ENCODE measurements at places on chromosomes 16 and 17.

DNA sequence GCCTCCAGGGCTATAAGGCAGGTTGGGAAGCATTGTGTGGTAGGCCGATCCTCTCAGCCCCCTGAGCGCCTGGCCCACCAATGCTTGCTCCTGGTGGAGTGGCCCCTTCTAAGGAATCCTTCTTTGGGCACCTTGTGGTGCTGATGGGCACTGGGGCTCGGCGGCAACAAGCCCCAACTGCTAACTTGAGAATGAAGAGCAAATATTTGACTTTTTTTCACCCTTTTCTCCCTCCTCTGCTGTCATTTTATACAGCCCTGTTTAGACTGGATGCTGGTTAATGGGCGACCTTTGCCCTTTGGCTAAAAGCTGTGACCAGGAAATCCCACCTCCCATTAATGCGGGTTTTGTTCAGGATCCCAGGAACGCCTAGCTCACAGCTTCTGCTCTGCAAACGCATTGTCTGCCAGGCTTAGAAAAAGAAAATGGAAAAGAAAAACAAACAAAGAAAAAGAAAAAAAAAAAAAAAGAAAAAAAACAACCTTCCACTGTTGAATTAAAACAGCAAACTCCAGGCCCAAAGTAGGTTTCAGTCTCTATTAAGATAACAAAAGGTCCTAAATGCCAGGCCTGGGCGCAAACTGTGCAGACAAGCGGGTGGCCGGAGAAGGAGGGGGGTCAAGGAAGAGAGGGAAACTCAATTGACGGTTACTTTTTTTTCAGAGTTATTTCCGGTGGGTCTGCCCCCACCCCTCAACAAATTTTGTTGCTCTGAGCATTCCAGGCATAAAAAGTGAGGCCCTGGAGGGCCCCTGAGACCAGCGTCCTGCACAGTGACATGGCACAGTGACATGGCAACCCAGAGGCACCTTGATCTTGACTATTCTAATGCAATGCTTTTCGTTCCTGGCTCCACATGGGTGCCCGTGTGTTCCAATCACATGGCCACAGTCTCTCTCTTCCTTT lies 301.4 kb downstream of the MAF start:
- DNase-seq = no peak

DNA sequence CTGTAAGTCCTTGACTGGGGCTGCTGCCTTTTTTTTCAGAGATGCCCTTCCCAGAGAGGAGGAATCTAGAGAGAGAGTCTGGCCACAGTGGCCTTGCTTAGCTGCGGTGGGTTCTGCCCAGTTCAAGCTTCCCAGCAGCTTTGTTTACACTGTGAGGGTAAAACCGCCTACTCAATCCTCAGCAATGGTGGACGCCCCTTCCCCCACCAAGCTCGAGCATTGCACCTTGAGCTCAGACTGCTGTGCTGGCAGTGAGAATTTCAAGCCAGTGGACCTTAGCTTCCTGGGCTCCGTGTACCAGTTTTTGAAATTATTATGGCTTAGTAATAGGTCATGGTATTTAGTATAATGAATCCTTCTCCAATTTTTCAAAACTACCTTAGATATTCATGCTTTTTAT lies 395.4 kb downstream of the NPIPA7 start:
- DNase-seq = no peak

DNA sequence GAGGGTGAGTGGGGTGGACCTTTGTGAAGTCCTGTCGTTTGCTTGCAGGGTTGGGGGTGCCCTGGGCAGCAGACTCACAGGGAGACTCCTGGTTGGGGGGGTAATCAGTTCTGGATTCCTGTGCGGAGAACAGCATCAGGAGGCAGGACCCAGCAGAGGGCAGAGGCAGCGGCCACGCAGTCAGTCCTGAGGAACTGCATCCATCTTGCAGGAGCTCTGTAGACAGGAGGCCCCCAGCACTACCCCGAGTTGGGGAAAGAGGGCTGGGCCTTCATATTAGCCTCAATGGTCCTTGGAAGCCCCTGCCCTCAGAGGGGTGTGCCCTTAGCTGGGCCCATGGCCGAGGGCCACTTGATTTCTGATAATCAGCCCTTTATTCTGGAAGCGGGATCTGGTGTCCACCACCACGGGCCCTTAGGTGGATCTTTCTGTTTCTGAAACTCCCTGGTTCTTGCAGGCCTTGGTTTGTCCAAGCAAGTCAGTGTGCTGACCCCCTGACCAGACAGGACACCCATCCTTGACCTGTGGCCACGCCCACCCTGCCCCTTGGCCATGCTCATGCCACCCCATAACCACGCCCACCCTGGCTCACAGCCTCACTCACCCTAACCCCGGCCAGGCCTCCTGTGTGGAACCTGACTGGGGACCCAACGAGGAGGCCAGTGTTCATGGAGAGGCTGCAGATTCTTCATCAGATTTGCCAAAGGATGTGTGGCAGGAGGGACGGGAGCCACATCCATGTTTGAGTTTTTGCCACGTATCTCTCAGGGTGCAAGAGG lies 73.5 kb upstream of the CBX4 start:
- no peak for DNase-seq

- no peak for DNase-seq
Observed at GRCh38 chr17:10337976-10338375, 34.8 kb downstream of the MYH13 start.

DNA sequence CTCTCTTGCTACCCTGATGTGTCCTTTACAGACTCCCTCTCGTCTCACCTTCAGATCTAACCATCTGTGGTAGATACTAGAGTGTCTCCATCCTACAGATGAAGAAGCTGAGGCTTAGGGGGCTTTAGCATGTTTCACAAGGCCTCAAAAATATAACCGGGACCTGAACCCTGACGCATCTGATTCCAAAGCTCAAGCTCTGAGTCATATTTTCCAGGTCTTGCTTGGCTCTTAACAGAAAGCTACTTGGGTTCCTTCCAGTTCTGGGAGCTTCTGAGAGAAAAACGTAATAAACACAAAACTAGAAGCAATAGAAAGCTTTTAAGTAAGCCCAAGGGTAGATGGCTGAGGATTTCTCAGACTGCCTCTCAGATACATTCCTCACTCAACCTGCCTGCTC lies 224.3 kb upstream of the EEF2KMT start:
- DNase-seq = no peak

DNA sequence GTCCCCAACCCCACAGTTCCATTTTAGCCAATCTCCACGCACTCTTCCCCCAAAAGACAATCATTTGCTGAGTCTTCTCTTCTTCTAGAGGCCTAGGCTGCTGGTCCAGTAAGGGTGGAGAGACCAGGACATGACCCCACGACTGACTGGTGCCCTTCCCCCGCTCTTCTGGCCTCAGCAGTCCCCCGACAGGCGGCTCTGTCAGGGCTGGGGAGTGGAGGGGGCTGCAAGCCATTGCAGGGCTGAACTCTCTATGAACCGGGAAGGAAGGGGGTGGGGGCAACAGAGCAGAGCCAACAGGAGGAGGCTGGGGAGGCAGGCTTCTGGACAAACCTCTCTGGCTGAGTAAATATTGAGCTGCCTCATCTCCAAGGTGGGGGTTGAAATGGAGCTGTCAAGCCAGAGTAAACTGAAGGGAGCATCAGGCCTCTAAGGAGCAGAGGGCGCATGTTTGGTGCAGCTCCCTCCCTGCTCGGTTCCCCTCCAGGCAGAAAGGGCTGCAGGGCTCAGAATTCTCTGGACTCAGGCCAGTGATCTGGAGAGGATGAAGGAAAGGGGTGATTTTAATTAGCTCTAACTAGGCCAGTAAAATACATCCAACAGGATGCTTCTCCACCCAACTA lies 8.7 kb downstream of the HOXB1 start:
- no peak for DNase-seq

- DNase-seq = peak; percentile 64
Observed at GRCh38 chr17:3602499-3602898, 6.7 kb downstream of the TRPV1 start.

DNA sequence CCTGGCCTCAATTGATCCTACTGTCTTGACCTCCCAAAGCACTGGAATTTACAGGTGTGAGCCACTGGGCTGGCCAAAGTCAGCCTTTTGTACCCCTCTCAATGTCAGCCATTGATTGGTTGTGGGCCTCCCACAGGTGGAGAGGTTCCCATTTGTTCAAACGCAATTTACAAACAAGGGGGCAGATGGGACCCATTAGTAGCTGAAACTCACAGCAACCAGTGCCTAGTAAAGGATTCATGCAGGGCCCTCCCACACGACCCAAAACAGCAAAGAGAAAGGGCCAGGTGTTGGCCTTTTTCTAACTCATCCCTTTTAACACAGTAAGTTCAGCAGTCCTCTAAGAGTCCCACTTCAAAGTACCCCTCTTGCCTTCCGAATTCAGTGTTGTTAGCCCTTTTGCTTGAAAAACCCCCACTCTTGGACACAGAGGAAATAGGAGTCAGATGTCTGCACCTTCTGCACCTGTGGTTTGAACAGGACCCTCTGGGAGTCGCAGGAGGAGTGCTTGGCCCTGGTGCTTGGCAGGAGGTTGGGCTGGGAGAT lies 89.2 kb downstream of the PITPNC1 start:
- DNase-seq = no peak

DNA sequence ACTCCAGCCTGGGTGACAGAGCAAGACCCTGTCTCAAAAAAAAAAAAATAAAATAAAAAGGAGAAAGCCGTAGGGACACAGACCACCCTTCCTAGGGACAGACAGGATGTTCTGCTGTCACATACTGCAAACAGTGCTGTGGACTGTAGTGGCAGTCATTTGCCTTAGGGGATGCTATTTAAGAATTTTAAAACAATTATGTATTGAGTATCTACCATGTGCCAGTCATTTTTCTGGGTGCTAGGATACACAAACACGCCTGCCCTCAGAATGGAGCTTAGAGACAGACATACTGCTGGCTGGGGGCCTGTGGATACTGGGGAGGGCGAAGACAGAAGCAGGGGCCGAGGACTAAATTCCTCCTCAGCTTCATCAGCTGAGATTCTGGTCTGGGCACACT lies 45.5 kb downstream of the MRC2 start:
- no peak for DNase-seq

- no peak for DNase-seq
Observed at GRCh38 chr16:55489119-55489955, 10.3 kb downstream of the MMP2 start.

DNA sequence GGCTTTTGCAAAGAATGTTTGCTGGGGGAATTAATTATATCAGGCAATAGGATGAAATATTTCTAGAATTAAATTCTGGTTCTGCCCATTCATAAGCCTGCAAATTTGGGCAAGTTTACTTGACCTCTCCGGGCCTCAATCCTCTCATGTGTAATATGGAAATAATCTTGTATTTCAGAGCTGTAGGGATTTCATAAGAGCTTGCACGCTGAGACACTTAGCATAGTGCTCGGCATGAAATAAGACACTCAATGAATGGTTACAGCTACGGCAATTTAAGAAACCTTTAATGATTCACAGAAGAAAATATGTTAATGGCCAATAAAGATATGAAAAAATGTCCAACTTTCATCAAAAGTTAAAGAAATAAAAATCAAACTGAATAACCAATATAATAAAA lies 40.6 kb upstream of the PITPNM3 start:
- DNase-seq = no peak

DNA sequence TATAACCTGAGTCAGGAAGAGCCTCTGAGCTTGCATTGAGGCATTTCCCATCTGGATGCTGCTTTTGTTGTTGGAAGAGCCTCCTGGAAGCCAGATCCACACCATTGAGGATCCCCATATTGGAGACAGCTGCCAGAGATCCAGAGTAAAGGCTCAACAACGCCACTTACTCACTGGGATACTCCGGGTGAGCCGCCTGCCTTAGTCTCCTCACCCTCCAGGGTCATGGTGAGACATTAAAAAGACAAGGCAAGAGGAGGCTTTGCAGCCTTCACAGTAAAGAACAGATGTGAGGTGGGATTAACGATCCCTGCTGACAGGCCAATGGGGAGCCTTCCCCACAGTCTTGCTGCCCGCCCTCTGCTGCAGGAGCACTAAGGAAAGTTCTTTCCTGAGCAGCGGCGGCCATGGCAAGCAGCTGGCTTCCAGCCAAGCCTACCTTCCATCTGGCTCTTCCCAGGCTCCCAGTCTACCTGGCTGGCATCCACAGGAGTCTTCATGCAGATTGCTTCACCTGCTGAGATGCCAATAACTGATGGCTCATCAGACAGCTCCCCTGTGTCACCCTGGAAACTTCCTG lies 198.5 kb downstream of the CYLD start:
- DNase-seq = no peak

DNA sequence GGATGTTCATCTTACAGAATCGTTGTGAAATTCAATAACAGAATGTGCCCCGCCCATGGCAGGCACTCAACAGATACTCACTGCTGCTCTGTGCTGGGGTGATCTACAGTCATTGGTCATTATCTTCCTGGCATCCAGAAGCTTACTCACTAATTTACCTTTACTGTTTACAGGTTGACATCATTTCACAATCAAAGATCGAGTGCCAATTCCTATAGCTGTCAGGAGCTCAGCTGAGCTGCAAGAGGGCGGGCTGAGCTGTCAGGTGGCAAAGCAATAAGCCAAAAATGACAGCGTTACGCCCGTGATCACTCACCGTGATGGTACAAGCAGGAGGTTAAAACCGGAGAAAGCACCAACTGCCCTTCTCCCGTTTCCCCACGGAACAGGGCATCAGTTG lies 51.2 kb downstream of the LITAF start:
- DNase-seq = no peak

DNA sequence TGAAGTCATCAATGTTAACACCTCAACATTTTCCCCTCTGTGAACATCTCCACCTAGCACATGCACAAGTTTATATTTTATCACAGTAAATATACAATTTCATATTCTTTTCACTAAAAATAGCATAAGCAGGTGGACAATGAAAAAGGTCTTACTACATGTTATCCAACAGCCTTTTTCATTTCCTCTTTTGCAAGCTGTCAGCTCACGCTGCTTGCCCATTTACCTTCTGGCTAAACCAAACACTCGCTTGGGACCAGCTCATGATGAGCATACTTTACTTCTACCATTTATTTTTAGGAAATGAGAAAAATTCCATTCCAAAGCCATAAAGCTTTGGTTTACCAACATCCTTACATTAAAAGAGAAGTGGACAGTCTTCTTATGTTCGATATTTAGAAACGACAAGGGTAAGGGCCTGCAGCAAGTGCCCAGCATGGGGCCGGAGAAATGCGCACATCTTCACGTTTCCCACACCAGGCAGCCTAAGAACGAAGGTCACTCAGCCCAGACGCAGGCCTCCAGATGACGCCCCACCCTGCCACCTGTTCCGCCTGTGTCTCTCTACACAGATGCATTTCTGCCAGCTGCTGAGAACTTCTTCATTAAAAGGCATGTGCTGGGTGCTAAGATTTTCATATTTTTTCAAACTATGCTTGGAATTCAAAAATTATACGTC lies 13.9 kb downstream of the SNN start:
- DNase-seq = no peak

- peak; percentile 80 for DNase-seq
Observed at GRCh38 chr16:48432136-48432535, 46.9 kb upstream of the SIAH1 start.

DNA sequence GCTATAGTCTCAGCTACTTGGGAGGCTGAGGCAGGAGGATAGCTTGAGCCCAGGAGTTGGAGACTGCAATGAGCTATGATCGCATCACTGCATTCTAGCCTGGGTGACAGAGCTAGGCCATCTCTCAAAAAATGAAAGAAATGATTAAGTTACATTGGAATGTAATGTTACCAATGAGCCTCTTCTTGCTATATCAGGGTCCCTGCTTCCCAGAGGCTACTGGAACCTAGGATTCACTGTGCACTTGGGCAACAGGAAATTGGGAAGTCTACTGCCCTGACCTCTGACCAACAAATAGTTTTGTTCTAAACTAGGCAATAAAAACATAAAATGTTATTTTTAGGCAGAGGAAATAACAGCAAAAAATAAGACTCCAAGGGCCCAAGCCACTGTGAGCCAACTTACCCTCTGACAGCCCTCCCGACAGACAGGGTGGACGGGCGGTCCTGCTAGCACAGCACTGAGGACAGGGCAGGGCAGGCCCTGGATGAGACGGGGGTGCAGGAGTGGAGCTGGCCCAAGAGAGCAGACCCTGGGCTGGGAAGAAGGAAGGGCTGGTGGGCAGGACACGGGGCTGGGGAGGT lies 27.5 kb downstream of the NSMCE1 start:
- DNase-seq = no peak
